A549 treated with AZD2906 at 1 μM for 4 hours (cell line): ENCODE measurements at places on chromosomes 11 and 22. TPM values are rescaled to one million over a fixed set of nuclear protein-coding genes. Genes with fewer than 3 reads are reported as not detected.

Gene GDPD5
- total RNA-seq: 9.0 to 14.9 TPM (median 12.5 TPM) in 5 replicates

Gene DDX17
- 82.4 to 101 TPM (median 87.0 TPM) in 5 replicates for total RNA-seq

Gene RFPL2
- 0.08 to 0.20 TPM (median 0.12 TPM) in 5 replicates for total RNA-seq

Gene GPR83
- 0.08 to 0.11 TPM (median 0.09 TPM) in 5 replicates for total RNA-seq

Gene SLC22A6
- total RNA-seq: not detected in 5 replicates

Gene CEP126
- total RNA-seq: 1.7 to 2.7 TPM (median 2.1 TPM) in 5 replicates

Gene SHANK2
- total RNA-seq: 6.8 to 8.6 TPM (median 7.8 TPM) in 5 replicates

Gene CDPF1
- 8.4 to 12.6 TPM (median 10.0 TPM) in 5 replicates for total RNA-seq

Gene TSGA10IP
- not detected in 5 replicates for total RNA-seq

Gene AGBL2
- 0.80 to 1.4 TPM (median 1.0 TPM) in 5 replicates for total RNA-seq

Gene EFCAB6
- total RNA-seq: 0.28 to 0.70 TPM (median 0.42 TPM) in 5 replicates

Gene C11orf91
- 0.49 to 1.2 TPM (median 1.1 TPM) in 5 replicates for total RNA-seq

Gene OR5A2
- not detected in 5 replicates for total RNA-seq

Gene CARD16
- 0.17 to 0.20 TPM in 2 of 5 replicates, not detected in the others for total RNA-seq

Gene CADM1
- 19.0 to 24.8 TPM (median 22.4 TPM) in 5 replicates for total RNA-seq

Gene KREMEN1
- 3.4 to 4.8 TPM (median 4.5 TPM) in 5 replicates for total RNA-seq

Gene KCNE3
- 0.05 TPM in 1 of 5 replicates, not detected in the others for total RNA-seq

Gene PLAAT5
- total RNA-seq: 0.02 to 0.03 TPM in 2 of 5 replicates, not detected in the others

Gene NRIP3
- 0.53 to 1.2 TPM (median 0.65 TPM) in 5 replicates for total RNA-seq

Gene OR2AG1
- total RNA-seq: not detected in 5 replicates

Gene DYNC2H1
- 4.4 to 6.2 TPM (median 5.1 TPM) in 5 replicates for total RNA-seq

Gene PRR33
- total RNA-seq: not detected in 5 replicates

Gene LUZP2
- not detected in 5 replicates for total RNA-seq

Gene CNTN5
- total RNA-seq: not detected in 5 replicates

Gene CHST1
- 0.95 to 1.9 TPM (median 1.5 TPM) in 5 replicates for total RNA-seq

Gene RASGRP2
- 0.94 to 2.3 TPM (median 2.0 TPM) in 5 replicates for total RNA-seq

Gene GALR3
- 0.08 TPM in 1 of 5 replicates, not detected in the others for total RNA-seq

Gene OR9I1
- not detected in 5 replicates for total RNA-seq

Gene HTR3A
- not detected in 5 replicates for total RNA-seq

Gene VSIG2
- 0.08 TPM in 1 of 5 replicates, not detected in the others for total RNA-seq

Gene OR8G5
- not detected in 5 replicates for total RNA-seq
